NCI-H446 (cell line): ENCODE measurements at places on chromosomes 11 and 22.
A peak's percentile ranks its signal among the peaks of the same experiment; 100 is the strongest.

DNA sequence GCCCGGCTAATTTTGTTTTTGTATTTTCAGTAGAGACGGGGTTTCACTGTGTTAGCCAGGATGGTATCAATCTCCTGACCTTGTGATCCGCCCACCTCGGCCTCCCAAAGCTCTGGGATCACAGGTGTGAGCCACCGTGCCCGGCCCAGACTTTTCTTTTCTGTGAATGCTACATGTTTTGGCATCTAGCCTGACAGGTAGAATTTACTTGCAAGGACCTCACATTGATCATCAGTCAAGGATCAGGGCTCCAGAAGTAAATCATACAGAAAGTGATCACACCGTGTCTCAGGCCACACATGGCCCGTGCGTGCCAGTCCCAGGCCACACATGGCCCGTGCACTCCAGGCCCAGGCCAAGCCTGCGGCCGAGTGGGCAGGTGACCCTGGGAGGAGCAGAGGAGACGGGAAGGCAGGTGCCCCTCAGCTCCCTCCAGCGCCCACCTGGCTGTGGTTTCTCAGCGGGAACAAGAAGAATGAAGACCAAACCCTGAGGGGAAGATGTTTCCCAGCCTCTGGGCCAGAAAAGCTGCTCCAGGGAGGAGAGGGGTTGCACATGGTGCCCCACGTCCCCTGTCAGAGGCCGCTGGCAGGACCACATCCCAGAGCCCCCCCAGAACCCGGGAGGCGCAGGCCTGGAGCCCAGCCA, 76.2 kb downstream of the BRD1 start:
- no peak for DNase-seq

DNA sequence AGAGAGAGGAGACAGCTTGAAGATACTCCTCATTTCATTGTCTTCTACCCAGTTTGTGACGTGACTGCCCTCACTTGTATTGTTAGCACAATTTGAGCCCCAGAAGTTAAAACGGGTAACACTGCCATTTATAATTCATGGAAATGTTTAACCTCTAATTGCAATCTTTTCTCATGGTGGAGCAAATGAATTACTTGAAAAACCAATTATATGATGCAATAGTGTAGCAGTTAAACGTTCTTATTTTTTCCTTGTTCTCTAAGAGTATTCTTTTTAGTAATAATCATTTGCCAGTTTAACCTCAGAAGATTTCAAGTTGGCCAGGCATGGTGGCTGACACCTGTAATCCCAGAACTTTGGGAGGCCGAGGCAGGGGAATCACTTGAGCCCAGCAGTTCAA, 56.6 kb downstream of the CDON start:
- DNase-seq: no peak

DNA sequence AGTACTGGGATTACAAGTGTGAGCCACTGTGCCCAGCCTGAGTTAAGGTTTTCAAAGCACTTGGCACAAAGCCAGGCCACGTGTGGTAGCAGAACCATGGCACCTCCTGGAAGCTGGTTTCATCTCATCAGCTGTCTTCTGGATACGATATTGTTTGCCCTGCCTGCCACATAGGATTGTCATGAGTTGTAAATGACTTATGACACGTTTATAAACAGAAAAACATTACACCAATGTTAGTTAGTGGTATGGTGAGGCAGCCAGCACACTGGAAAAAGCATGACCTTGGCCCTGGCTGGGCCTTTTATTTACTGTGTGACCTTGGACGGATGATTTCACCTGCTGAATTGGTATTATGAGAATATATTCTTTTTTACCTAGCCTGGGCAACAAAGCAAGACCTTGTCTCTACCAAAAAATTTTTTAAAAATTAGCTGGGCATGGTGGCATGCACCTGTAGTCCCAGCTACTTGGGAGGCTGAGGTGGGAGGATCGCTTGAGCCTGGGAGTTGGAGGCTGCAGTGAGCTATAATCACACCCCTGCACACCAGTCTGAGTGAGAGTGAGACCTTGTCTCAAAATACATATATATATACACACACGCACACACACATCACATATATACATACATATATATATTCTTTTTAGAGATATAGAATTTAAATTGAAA, 24.0 kb upstream of the MYH9 start:
- DNase-seq: no peak

DNA sequence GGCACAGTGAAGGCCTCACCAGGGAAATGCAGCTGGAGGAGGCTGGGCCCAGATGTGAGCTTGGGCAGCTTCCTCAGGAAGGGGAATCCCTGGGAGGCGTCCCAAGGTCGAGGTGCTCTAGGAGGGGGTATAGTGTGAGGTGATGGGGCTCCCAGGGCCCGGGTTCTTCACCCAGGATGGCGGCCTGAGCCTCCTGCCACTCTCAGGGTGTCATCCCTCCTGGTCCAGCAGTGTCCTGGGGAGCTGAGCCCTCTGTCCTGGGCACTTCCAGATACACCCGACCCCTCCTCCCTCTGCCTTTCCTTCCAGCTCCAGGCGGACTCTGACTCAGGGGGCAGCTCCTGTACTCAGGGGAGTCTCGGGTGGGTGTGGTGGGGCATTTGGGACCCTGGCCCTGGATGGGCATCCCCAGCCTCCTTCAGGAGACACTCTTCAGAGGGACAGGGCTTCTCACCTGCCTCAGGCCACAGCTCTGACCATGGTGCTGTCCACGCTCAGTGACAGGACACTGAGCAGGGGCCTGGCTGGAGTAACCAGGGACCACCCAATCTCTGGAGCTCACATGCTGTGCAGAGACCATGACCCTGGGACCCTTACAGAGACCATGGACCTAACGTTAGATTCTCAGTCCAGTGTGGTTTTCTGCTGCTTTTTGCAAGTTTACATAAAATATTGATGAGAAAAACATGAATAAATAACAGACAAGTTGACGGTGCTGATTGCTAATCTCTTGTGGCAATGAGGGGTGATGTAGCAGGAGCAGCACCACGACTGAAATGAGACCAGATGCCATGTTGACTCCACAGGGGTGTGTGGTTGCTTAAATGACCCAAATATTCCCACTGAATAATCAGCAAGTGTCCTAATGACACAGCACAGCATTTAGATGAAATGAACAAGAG, 101.9 kb downstream of the GGTLC2 start:
- DNase-seq: no peak

DNA sequence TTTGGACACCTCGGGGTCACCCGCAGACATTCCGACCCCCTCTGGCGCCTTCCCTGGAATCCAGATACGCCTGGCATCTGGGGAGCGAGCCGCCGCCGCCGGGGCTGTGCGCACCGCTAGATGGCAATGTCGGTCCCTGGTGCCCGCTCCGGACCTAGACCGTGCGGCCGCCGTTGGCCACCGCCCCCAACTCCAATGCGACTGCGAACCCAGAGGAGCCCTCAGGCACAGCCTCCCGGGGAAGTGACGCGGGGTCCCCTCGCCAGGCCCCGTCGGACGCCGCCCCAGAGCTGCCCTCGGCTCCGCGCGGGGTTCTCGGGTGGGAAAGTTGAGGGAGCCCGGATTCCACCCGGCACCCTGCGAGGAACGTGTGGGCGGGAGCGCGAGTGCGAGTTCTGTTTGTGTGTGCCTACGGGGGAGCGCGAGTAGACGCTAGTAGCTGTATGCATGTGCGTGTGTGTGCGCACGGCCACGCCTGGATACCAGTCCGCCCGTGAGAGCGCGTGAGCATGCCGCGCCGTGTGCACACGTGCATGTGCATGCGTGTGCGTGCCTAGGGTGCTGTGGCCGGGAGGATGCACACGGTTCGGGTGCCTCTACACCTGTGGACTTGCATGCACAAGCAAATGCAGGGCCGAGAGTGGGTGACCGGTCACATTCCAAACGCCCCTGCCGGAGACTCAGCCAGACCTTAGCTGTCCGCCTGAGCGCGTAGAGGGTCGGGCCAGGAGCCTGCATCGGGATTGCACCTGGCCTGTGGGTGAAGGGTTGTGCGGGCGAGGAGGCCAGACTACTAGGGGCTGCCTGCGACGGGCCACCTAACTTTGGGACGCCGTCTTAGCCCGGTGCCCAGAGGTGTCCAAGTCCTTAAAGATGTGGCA, 1.9 kb downstream of the CHRM4 start:
- DNase-seq: peak; percentile 79

DNA sequence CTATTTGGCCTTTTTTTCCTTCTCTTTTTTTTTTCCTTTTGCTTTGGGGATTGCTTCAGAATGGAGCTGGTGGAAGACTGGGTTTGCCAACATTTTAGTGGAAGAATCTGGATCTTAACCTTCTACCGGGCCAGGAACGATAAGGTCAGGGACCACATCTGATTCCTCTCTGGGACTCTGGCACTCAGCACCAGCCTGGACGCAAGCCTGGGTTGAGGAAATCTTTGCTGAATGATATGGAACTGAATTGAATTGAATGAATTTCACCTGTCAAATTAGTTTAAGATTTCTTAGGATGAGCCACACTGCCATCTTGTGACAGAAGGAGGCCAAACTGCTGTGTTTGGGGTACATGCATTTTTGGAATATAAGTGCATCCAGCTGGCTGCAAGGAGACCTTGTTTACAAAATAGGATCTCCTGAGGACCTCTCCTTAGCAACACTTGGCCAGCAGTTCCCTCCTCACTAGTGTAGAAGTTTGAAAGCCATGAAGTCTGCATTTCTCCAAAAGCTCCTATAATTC, 30.4 kb downstream of the TPBGL start:
- no peak for DNase-seq

DNA sequence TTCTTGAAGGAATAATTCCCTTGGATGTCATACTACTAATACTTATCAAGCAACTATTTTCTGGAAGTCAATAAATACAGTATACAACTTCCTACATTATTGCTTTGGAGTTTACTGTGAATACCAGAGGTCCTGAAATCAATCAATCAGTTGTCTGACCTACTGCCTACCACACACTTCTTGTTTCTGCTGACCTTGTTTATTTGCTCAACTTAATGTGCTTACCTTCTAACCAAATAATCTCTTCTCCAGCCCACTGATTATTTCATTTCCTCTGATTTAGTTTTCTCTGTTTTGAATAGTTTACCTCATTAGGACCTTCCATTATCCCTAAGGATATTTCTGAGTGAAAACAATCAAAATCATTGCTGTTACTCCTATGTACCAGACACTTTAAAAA, 523.6 kb upstream of the ARHGAP42 start:
- no peak for DNase-seq

DNA sequence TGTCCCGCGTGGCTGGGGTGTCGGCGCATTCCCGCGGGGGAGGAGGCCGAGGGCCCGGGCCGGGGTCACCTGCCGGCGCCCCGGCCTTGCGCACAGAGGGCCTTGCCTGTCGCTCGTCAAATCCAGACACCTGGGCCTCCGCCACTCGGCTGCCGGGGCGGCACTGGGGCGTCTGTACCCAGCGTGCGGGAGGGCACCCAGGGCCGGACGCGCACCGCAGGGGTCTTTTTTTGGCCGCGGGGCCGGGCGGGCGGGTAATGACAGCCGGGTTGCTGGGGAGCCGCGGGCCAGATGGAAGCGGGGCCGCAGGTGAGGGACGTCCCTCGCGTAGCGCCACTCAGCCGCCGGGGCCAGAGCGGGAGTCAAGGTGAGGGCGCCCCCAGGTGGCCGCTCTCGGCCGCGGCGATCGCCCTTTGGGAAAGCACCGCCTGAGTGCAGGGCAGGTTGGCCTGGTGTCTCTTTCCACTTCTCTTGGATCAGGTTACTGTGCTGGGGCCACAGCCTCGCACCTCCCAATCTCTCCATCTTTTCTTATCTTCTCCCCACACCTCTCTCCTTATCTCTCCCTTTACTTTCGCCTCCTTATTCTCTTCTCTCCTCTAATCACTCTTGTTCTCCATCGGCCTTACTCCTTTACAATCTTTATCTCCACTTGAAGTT, 3.5 kb downstream of the PHLDB1 start:
- no peak for DNase-seq

GRCh38 chr11:92848578-92848977, 120.9 kb upstream of the MTNR1B start:
- no peak for DNase-seq

- no peak for DNase-seq
Measured at GRCh38 chr22:31227186-31227585, 15.1 kb downstream of the LIMK2 start.

DNA sequence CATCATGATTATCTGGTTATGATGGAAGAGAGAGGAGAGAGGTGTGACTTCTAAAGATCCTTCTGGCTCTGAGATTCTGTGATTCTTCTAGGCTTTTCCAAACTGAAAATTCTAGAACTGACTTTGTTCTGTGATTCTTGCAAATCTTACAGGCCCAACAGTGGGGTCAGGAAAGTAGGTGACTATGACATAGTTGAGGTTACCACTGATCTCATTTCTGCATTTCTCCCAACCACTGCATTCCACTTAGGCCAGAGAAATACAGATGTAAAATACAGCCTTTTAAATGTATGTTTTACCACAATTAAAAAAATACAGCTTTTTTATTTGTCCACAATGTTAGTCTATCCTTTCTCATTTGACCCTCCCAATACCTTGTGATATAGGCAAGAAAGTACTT, 83.7 kb downstream of the STIM1 start:
- DNase-seq: no peak

GRCh38 chr22:44180706-44181032, at the start of gene PARVG:
Gene PARVG, plus strand, starts transcription at chr22:44180925. Its CDS starts 2,405 bp downstream, at chr22:44183330.
- DNase-seq: no peak

- no peak for DNase-seq
Measured at GRCh38 chr22:50577987-50578775, at the start of gene CPT1B. Gene CPT1B, minus strand, starts transcription at chr22:50578427. Its CDS starts 512 bp downstream, at chr22:50577915.

GRCh38 chr22:29142116-29142515, 63.6 kb upstream of the EMID1 start:
- no peak for DNase-seq

DNA sequence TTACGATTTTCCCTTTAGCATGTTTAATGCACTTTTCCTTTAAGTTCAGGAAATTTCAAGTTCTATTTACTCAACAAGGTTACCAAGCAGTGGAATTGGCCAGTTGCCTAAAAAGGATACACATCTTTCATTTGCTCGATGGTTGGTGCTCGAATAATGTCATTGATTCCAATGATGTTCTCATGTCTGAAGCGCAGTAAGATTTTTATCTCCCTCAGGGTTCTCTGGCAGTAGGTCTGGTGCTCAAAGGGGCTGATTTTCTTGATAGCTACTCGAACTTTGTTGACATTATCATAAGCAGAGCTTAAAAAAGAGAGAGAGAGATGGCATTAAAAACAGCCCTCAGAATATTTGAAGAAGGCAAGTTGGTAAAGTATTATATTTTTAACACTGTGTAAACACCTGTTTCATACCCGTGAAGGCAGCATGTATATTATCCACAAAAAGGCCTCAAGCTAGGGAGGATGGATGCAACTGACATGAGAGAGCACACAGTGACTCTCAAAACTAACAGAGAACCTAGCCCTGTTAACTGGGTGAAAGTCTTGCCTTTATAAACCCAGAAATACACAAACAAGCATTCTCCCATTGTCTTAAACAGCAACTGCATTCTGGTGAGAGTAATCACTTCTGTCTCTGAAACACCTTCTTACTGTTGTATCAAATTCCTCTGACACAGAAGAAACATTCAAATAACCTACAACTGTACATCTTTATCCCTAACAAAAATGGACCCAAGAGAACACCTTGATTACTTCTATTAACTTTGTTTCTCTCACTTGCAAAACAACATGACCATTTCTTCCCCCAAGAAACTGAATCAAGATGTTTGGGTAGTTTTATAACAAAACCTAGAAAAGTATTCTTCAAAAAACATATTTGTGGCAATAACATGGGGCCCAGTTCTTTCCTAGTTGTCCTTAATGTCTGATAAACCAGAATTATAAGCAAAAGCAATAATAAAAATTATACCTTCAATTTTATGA, 59.6 kb downstream of the MAPK1 start:
- DNase-seq: no peak
